Activated T-helper 9 cell treated with anti-CD3 and anti-CD28 coated beads, Interleukin-2, amount 50 U/mL, for 16 hours (primary cell): ENCODE measurements at places on chromosomes 3 and 15.

DNA sequence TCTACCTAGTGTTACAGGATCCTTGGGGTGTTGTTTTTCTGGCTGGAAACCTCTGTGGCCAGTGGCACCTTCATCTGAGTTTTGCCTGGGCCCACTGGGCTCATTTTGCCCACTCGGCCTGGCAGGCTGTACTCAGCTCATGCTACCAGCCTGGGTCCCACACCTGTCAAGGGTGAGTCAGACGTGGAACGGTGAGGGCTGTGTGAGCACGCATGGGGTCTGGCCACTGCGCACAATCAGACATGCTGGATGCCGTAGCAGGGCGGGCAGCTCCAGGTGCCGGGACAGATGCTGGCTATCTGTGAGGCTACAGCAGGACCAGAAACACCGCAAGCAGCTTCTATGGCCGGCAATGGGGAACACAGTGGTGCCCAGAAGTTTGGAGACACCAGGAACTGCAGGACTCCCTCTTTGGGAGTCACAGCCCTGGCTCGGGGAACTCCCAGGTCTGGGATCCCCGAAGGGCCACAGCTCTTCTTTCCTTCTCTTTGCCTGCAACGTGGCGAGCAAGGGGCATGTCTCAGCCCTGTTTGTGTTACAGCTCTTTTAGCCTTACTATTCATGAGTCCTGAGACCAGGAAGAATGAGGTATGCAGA, 35.9 kb upstream of the DNAJC13 start:
- no peak for DNase-seq

GRCh38 chr3:193673845-193674244, 80.8 kb downstream of the OPA1 start:
- DNase-seq: no peak

DNA sequence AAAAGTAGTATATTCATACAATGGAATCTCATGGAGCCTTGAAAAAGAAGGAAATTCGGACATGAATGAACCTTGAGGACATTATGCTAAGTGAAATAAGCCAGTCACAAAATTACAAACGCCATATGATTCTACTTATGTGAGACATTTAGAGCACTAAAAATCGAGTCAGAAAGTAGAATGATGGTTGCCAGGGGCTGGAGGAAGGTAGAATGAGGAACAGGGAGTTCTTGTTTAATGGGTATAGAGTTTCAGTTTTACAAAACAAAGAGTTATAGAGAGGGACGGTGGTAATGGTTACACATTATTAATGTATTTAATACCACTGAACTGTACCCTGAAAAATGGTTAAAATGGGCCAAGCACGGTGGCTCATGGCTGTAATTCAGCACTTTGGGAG, 19.5 kb downstream of the UBXN7 start:
- no peak for DNase-seq

DNA sequence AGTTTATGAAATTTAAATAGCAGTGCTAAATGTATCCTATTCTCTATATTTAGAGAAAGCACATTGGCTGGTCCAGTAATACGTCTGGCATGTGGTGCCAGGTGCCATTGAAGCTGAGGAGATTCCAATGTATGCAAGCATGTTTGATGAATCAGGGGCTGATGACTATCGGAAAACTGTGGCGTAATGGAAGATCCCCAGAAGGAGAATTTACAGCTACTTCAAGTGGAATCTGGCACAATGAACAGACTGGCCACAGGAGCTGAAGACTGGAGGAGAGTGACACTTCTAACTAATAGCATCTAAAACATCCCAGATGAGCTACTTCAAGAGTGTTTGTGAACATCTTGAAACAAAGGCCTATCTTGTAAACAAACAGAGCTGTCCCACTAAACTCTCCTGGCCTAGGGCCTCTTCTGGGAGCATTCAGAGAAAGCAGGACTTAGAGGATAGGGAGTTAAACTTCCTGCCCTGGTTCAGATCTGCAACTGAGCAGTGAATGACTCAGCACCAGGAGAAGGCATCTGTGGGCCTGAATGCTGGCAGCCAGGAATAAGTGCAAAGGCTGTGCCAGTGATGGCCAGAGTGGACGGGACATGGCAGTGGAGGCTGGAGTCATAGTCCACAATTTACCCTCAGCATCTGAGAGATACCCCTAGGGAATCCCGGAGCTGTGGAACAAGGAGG, 15.2 kb upstream of the ACTC1 start:
- no peak for DNase-seq

- DNase-seq: no peak
Observed at GRCh38 chr15:26443321-26443720, 329.5 kb downstream of the GABRB3 start.

GRCh38 chr3:81871358-81872155, 110.1 kb upstream of the GBE1 start:
- no peak for DNase-seq

DNA sequence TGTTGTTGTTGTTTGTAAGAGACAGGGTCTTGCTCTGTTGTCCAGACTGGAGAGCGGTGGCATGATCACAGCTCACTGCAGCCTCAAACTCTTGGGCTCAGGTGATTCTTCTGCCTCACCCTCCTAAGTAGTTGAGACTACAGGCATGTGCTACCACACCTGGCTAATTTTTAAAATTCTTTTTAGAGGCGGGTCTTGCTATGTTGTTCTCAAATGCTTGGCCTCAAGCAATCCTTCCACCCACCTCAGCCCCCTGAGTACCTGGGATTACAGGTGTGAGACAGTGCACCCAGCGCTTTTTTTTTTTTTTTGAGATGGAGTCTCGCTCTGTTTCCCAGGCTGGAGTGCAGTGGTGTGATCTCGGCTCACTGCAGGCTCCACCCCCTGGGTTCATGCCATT, 46.7 kb downstream of the TMOD3 start:
- DNase-seq: no peak

- DNase-seq: no peak
Observed at GRCh38 chr3:185021256-185021655, 131.6 kb downstream of the C3orf70 start.

DNA sequence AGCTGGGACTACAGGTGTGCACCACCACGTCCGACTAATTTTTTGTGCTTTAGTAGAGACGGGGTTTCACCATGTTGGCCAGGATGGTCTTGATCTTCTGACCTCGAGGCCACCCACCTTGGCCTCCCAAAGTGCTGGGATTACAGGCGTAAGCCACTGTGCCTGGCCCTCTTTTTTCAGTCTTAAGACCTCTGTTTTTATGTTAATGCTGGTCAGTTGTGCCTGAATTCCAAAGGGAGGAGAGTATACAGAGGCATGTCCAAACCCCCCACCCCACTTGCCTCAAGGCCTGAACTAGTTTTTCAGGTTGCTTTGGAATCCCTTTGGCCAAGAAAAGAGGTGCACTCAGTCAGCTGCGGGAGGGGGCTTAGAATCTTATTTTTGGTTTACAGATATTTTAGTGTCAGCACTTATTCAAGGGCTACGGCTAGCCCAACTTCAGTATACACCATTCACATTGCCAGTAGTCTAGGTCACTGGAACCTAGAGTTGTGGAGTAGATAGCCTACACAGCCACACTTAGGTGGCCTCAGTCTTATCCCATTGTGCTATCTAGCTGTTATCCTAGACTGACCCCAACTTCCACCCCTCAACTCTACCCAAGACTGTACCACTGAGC, 128.0 kb upstream of the TPM1 start:
- no peak for DNase-seq

GRCh38 chr3:171122861-171123260, 96.3 kb upstream of the SLC2A2 start:
- DNase-seq: no peak

GRCh38 chr3:53996141-53996874, 104.6 kb upstream of the SELENOK start:
- DNase-seq: no peak

DNA sequence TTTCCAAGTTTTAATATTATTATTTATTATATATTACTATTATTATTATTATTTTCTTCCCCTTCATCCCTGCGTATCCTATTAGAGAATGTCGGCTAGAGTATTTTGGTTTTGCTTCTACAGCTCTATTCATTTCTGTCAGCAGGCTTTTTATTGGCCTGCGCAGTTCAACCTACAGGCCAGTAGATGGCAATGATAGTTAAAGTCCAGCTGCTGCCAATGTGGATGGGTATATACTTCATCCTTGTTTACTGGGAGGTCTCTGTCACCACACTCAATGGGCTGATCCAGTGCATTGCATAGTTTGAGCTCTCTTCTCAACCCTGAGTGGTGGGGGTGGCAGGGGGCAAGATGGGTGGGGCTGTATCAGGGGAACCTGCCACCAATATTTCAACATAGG, 799.8 kb downstream of the NSUN3 start:
- DNase-seq: no peak

- DNase-seq: no peak
Observed at GRCh38 chr15:33392453-33392852, 81.7 kb downstream of the RYR3 start.

GRCh38 chr3:148930752-148931151, 60.6 kb upstream of the GYG1 start:
- DNase-seq: no peak

DNA sequence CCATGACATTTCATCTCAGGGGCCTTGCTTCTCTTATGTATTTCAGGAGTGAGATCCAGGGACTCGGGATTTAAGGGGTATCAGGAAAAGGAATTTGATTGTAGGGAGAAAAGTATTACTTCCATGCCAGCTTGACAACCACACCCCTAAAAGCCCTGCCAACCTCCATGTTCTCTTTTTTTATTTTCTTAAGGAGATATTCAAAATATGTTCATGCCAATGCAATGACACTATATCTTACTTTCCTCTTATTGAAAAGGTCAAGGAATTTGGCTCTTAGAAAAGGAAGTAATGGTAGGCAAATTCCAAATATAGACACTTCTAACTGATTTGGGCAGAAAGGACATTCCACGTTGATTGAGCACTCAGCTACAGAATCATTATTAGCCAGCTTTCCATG, 407.5 kb upstream of the NECTIN3 start:
- no peak for DNase-seq

GRCh38 chr15:69854001-69854400, 243.7 kb downstream of the TLE3 start:
- DNase-seq: no peak

GRCh38 chr15:49273734-49274318, 103.8 kb downstream of the GALK2 start:
- no peak for DNase-seq

DNA sequence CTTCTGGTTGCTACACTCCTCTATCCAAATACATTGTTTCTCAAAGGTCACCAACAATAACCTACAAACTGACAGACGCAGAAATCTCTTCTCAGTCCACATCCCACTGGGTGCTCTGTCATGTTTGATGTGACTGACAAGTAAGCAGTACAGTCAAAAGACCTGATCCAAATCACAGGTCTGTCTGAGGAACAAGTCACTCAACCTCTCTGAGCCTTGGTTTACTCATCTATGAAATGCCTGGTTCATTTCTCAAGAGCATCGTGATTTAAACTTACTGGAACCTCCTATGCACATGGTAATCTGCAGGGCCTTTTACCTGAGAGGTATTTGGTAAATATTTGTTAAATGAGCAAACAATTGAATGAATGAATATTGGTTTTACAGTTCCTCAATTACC, 5.5 kb downstream of the LRRC31 start:
- DNase-seq: no peak

- DNase-seq: no peak
Observed at GRCh38 chr15:83200589-83200988, 7.0 kb downstream of the HDGFL3 start.

GRCh38 chr15:37891766-37892368, 42.6 kb upstream of the TMCO5A start:
- DNase-seq: no peak

- no peak for DNase-seq
Observed at GRCh38 chr15:44468709-44469385, 41.4 kb downstream of the CTDSPL2 start.
